ENCODE measurements at places on chromosomes 1 and 21.

DNA sequence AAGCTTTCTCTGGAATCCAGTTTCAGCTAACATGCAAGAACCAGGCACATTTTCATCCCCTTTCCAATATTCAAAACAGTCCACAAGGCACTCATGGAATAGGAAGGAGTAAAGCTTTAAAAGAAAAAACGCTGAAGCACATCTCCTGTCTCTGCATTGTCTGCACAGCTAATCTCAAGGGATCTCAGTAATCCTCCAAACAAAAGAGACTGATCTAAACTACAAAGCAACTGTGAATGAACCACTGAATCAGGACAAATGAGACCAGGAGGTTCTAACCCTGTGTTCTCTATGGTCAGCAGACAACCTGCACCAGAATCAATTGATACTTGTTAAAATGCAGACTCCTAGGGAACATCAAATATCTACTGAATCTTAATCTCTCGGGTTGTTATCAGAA, 399.0 kb downstream of the HHAT start:
- DNase-seq = no peak

GRCh38 chr1:40399984-40400704, 26.6 kb downstream of the SMAP2 start:
- DNase-seq = no peak

GRCh38 chr1:22969304-22969709, 3.4 kb downstream of the LACTBL1 start:
- no peak for DNase-seq

GRCh38 chr1:243605604-243606003, 244.4 kb downstream of the AKT3 start:
- no peak for DNase-seq

DNA sequence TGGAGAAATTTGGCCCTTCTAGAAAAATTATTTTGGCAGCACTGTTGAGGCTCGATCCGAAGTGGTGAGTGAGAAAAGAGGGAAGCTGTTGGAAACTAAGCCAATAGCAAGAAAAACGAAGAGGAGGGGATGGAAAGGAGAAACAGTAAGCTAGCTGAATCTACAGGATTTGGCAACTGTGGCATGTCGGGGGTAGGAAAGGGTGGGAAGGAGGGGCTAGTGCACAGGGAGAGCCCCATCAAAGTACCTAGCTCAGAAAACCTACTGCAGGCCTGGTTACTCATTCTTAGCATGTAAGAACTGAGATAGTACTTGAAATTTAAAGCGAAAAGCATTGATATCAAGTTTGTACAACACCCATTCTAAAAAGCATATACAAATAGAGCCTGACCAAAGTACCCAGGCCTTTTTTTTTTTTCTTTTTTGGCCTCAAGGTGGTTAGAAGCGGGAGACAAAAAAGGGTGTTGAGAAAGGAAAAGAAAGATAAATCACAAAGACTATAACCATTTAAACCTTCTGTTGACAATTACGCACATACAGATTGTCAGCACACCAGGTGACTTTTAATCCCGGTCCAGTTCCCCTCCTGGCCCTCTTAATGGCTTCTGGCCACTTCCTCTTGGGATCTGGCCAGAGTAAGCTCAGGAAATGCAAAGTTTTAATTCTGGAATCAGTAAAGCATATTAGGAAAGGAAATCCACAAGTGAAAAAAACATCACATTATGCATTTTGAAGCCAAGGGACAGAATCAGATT, 50.4 kb downstream of the SLC16A1 start:
- no peak for DNase-seq

DNA sequence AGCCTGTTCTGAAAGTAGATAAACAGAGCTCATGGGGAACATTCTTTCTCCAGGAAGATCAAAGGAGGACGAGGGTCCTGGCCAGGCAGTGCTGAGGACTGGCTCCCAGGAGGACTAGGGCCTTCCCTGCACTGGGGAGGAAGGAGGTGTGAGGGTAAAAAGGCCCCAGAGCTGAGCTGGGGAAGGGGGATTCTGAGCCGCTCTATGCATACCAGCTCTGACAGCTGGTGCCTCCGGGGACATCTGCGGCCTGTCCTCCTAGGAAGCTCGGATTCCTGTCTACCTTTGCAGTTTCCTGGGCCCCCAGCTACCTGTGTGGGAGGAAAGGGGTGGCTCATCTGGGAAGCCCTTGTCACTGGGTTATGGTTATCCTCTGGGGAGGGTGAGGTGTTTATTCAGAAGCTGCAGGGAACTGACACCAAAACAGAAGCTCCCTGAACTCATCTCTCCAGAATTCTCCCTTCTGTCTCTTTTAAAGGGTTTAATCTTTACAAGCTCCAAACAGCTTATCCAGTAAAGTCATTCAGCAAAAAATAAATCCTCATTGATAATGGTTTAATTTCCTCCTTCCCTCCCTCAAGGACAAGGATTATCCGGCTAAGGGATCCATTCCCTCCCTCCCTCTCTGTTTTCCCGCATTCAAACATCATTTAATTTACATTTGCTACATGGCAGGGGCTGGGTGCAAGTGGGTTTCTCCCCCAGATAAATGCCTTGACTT, 31.0 kb downstream of the NENF start:
- DNase-seq = no peak

DNA sequence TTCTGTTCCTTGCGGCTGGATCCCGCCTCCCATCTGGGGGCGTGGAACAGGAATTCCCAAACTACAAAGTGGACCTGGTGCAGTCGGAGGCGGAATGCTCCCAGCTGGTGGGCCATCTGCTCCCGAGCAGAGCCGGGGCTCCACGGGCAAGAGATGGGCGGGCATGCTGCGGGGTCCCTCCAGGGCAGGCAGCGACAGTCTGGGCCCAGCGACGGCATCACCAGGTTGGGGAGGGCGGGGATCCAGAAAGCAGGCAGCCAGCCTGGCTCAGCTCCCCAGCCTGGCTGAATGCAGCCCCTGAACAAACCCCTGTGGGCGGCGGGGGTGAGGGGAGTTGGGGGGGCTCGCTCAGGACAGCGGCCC, 3.6 kb downstream of the MEGF6 start:
- DNase-seq = no peak

DNA sequence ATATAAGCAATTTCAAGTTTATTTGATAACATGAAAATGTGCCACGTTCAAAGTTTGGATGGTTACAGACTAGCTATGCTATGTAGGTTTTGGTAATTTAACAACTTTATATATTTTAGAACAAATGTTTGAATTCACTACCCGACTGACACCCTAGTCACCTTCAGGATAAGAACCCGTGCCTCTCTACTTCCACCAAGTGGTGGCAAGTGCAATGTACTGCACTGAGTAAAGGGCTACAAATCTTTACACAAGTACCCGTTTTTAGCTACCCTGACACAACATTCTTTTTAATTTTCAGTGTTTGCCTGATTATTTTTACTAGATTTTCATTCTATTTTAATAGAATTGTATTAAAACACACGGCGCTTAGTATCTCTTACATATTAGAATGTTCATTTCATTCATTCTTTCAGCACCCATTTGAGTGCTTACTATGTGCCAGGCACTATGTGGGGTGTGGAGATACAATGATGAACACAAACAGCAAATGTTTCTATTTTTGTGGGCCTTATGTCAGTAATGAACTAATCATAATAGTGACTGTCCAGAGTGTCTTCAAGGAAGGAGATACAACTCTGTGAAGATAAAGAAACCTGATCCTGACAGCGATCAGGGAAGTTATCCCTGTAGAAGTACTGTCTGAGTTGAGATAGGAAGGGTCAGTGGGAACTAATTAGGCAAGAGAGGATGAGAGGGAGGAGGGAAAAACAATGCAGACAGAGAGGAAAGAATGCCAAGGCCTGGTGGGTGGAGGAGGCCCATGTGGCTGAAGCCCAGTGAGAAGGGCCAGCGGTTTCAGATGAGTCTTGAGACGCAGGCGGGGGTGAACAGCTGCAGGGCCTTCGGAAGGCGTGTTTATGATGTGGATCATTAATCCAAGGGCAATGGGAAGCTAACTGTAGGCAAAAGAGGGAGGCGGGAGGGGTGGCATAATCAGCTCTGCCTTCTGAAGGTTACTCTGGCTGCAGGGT, 3.8 kb downstream of the LCA5L start:
- no peak for DNase-seq

GRCh38 chr1:20262810-20263534, 27.7 kb upstream of the VWA5B1 start:
- no peak for DNase-seq

DNA sequence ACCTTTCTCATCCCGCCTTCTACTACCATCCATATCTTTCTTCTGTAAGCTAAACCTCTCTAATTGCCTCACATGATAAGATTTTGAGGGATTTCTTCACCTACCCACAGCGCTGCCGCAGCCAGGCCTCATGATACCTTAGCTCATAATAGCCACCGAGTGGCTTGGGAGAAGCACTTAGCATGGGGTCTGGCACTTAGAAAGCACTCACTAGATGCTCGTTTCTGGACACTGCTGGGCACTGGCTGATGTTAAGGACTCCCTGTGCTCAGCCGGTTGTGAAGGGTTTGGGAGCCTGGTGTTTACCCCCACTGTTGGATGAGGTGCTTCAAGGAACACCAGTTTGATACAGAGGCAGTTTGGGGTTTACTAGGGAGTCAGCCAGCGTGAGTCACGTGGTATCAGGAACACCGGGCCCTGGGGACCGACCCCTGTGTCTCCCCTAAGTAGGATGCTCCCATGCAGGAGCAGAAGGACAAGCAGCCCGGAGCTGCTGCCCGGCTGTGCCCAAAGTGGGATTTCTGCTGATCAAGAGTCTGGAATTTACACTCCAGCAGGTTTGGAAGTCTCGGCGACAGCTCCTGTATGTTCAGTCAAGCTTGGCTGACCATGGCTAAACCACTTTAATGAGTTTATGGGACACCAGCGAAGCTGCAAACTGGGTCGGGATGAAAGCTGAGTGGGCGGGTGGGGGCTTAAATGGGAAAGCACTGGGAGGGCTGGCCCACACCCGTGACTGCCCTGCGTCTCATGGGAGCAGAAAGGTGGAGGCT, 63.3 kb downstream of the GALNT2 start:
- DNase-seq = no peak

- DNase-seq = no peak
Observed at GRCh38 chr1:81929106-81929505, 128.4 kb downstream of the ADGRL2 start.

DNA sequence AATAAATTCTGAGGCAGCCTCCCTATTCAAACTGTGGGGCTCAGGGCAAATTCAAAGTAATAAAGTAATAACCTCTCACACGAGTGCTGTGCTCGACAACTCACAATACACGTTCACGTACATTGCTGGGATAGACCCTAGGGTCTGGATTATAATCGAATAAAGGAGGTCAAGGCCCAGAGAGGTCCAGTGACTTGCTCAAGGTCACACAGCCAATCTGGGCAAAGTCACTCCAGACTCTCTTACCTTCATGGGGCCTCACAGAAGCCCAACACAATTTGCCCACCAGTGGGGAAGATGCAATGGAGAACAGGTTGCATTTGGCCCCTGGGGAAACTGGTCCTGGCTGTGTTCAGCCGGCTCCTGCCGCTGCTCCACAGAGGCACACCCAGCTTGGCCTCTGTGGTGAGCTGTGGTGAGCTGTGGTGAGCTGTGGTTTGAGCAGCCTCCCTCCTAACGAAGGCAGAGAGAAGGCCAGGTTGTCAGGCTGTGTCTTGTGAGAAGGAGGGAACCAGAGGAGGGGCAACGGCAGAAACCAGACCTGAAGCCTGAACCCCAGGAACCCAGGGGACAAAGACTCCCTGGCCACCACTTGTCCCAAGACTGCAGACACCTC, 35.1 kb downstream of the NUAK2 start:
- DNase-seq = no peak

All from substantia nigra (tissue), 51 donors.